Activated T-cell treated with anti-CD3 and anti-CD28 coated beads for 4 hours (primary cell): ENCODE measurements at places on chromosomes 1 and 21.

- DNase-seq, result no peak
Measured at GRCh38 chr1:180444522-180444921, 57.9 kb downstream of the ACBD6 start.

DNA sequence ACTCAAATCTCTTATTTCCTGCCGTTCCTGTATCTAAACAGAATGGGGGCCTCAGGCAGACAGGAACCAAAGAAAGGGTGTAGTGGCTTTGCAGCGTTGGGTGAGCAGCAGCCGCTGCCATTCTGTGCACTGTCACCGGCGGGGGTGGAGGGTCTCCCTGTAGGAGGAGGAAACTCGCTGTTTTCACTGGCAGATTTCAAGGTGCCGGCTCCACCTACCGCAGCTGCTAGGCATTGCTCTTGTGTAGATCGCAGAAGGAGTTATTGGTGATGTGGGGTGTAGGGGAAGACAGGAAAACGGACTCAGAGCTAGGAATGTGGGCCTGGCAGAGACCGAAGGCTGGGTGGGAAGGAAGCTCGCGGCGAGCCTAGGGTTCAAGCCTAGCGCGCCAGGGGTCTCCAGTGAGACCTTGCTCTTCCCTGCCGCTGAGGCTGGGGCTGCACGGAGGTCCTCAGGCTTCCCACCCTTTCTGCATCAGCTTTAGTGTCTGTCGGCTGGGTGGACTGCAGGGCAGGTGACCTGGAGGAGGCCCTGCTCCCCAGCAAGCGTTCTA is 20.8 kb downstream of the ATP5PO start:
- DNase-seq, result peak; percentile 65

DNA sequence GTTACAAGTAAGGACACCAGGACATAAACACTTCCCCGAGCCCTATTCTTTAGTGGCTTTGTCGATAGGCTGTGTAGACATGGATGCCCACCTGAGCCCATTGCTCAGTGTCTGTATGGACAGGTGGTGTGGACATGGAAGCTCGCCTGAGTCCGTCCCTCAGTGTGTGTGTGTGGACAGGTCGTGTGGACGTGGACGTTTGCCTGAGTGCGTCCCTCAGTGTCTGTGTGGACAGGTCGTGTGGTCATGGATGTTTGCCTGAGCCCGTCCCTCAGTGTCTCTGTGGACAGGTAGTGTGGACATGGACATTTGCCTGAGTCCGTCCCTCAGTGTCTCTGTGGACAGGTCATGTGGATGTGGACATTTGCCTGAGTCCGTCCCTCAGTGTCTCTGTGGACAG is 38.7 kb upstream of the COL6A2 start:
- no peak for DNase-seq

DNA sequence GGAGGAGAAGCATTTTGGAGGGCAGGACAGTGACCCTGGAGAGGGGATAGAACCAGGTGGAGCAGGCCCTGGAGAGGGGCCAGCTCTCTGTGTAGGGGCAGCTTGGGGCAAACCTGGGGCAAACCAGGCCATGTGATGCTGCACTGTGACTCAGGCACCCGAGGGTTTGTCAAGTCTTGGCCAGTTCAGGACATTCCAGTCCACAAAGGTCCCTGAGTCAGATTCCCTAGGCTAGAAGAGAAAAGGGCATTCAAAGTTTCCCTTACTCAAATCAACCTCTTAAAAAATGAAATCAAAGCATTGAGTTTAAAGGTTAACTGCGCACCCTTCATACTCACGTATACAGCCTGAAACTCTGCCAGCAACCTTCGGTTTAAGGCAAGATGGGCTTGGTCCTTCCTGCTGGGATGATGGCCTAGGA is 25.2 kb upstream of the PLA2G2C start:
- DNase-seq, result no peak

DNA sequence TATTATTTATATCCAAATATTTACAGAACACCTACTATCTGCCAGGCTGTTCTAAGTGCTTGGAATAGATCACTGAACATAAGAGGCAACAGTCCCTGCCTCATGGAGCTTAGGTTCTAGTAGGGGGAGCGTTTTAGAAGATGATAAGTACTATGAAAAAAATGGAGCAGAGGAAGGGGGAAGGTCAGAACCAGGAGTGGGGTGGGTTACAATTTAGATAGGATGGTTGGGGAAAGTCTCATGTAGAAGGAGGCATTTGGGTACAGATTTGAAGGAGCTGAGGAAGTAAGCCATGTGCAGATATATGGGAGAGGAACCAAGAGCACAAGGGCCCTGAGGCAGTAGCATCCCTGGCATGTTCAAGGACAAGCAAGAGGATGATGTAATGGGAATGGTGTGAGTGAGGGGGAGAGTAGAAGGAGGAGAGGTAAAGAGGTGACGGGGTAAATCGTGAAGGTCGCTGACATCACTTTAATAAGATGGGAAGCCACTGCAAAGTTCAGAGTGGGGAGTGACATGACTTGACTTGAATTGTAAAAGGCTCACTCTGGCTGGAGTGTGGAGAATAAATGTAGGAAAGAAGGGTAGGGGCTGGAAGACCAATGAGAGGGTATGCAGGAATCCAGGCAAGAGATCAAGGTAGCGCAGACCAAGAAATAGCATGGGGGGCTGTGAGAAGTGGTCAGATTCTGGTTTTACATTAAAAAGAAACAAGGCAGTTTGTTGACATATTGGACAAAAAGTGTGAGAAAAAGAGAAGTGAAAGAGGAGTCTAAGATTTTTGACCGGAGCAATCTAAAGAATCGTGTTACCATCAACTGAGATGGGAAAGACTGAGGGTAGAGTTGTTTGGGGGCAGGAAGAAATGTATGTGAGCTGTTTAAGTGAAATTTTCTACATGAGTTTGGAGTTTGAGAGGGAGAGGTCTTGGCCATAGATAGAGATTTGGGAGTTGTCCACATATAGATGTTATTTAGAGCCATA is 92.6 kb downstream of the LPAR3 start:
- DNase-seq, result no peak

GRCh38 chr1:52157582-52157981 is 15.7 kb downstream of the ZFYVE9 start:
- DNase-seq, result no peak

DNA sequence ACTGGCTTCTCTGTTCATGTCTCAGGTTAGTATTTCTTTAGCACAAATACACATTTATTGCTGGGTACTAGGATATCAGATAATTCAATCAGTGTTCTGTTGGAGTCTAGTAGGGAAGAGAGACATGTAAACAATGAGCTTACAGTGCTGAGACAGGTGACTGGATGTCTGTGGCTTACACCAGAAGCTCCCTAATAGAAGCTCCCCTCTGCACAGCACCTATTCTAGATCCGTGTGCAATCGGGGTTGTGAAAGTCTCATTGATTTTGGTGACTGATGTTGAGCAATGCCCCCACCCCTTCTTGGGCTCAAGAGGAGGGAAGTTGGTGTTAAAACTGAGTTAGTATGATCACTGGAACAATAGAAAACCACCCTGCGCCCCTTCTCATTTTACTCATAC is 279.2 kb downstream of the RPS6KC1 start:
- no peak for DNase-seq

- DNase-seq, result no peak
Measured at GRCh38 chr21:26368591-26369320, 198.2 kb upstream of the APP start.

DNA sequence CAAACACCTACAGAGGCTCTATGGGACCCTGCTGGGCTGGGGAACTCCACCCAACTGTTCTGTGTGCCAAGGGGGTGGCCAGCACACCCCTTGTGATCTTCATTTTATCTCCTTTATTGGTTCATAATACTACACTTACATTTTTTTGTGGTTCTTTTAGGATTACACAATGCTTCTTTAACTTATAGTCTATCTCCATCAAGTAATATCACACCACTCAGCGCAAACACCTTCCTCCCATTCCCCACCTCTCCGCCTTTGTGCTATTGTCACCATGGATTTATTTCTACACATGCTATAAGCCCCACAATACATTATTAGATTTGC is 15.9 kb downstream of the EFNA3 start:
- no peak for DNase-seq

DNA sequence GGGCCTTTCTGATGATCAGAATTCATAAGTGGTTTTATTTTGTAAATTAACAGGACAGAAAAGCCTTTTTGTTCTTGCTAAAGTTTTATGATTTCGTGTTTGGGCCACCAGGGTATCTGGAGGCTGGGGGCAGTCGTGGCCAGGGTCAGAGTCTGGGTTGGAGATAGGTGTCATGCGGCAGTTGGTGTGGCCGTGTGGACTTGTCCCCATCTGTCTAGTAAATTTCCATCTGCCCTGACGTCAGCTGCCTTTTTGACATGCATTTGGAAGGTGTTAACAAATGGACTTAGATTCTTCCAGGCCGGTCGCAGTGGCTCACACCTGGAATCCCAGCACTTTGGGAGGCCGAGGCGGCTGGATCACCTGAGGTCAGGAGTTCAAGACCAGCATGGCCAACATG is 56.8 kb downstream of the SKI start:
- DNase-seq, result no peak
